ENCODE measurements at places on chromosomes 5 and 9.

- peaks cover 28% of the 10 kb centered on the region for H3K4me1 ChIP-seq
- H3K36me3 ChIP-seq, result no peaks in the 10 kb centered on the region
- peak overlapping the region; percentile 70 for H3K4me3 ChIP-seq
- H3K27ac ChIP-seq, result peak overlapping the region; percentile 93
Measured at GRCh38 chr9:129569502-129570449, 51.1 kb downstream of the C9orf50 start.

- H3K4me1 ChIP-seq, result peaks cover 7% of the 10 kb centered on the region
- no peaks in the 10 kb centered on the region for H3K36me3 ChIP-seq
- no peak overlapping the region for H3K4me3 ChIP-seq
- DNase-seq, result no peak
- H3K27ac ChIP-seq, result no peak overlapping the region
Measured at GRCh38 chr5:95043648-95044047, 241.2 kb downstream of the MCTP1 start.

DNA sequence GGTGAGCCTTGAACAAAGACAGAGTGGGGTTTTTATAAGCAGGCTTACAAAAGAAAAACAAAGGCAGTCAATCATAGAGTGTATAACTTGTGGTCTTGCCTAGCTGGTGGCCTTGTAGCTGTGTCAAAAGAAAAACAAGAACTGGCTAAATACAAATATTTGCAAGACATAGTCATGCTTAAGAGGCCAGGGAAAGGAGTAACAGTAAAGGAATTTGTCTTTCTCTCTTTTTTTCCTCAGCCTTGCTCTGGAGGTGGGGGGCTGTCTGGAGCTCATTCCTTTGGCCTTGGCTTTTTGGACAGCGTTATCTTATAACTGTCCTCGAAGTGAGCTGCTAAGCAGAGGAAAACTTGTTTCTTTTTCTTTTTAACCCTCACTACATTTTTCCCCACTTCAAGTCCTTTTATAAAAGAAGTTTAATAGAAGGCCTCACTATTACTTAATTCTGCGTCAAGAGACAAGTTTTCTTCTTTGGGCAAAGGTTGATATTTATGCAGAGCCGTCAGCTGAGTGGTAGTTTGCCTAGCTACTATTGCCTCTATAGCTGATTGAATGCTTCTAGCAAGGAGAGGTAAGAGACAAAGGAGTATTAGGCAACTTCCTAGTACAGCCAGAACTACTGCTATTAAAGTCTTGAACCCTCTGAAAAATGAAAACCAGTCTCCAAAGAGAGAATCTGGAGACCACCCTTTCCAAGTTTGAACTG, 14.3 kb downstream of the CEL start:
- peaks cover 3% of the 10 kb centered on the region for H3K36me3 ChIP-seq
- peaks cover 19% of the 10 kb centered on the region for H3K27me3 ChIP-seq
- H3K4me3 ChIP-seq, result no peak overlapping the region
- no peak for DNase-seq
- no peaks in the 10 kb centered on the region for H3K4me1 ChIP-seq
- H3K27ac ChIP-seq, result no peak overlapping the region

- no peak for DNase-seq
- H3K27ac ChIP-seq, result no peak overlapping the region
- H3K27me3 ChIP-seq, result no peaks in the 10 kb centered on the region
- peaks cover 1% of the 10 kb centered on the region for H3K4me1 ChIP-seq
- peaks cover 5% of the 10 kb centered on the region for H3K36me3 ChIP-seq
Measured at GRCh38 chr9:99811598-99812383, 9.9 kb upstream of the NR4A3 start.

GRCh38 chr9:96554326-96554725, 65.3 kb downstream of the CDC14B start:
- H3K4me3 ChIP-seq, result no peak overlapping the region
- DNase-seq, result no peak
- H3K27me3 ChIP-seq, result no peaks in the 10 kb centered on the region
- peaks cover 19% of the 10 kb centered on the region for H3K4me1 ChIP-seq
- H3K27ac ChIP-seq, result no peak overlapping the region
- peaks cover 3% of the 10 kb centered on the region for H3K36me3 ChIP-seq

DNA sequence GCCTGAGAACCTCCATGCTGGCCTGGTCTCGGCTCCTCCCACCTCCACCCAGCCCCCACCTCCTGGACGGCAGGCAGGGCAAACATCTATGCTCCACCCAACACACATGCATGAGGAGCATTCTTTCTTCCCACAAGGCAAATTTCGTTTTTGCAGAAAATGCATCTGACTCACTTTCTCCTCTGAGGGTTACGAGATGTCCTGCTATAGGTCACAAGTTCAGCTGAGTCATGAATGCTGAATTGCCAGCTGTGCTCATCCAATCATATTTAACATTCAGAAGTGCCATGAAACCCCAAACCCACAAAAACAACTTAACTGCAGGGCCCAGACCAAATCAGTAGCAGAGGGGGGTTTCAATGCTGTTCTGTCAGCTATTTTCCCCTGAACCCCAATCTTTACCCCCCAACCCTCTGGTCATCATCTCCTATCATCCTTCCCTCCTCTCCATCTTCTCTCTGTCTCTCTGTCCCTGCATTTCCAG, 39.0 kb upstream of the OSMR start:
- no peak for DNase-seq
- no peaks in the 10 kb centered on the region for H3K36me3 ChIP-seq
- peaks cover 2% of the 10 kb centered on the region for H3K4me1 ChIP-seq
- H3K4me3 ChIP-seq, result no peak overlapping the region
- H3K27me3 ChIP-seq, result no peaks in the 10 kb centered on the region

GRCh38 chr9:76772686-76773445, 8.6 kb downstream of the PCA3 start:
- no peak overlapping the region for H3K27ac ChIP-seq
- H3K4me1 ChIP-seq, result no peaks in the 10 kb centered on the region
- H3K36me3 ChIP-seq, result no peaks in the 10 kb centered on the region
- DNase-seq, result no peak

GRCh38 chr9:133707065-133707762, 30.9 kb downstream of the SARDH start:
- H3K4me3 ChIP-seq, result no peak overlapping the region
- no peaks in the 10 kb centered on the region for H3K4me1 ChIP-seq
- peaks cover 7% of the 10 kb centered on the region for H3K27me3 ChIP-seq
- DNase-seq, result no peak

DNA sequence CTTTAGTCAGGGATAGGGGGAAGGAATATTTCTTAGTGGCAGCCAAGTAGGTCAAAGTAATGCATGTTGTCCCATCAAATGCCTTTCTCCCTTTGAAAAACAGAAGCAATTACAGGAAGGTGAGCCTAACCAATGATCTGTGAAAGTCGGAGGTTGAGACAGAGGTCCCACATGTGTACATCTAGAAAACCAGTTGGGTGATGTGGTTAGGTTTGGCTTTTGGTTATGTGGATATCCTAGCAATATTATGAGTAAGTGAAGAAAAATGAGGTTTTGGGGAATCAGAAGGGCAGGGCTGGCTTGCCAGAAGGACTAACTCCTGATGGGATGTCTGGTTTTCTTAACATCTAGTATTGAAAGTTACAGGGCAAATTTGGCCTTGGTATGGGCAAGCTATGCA, 63.4 kb upstream of the PALM2AKAP2 start:
- no peak overlapping the region for H3K27ac ChIP-seq
- peaks cover 9% of the 10 kb centered on the region for H3K27me3 ChIP-seq
- no peak for DNase-seq
- no peaks in the 10 kb centered on the region for H3K4me1 ChIP-seq
- no peak overlapping the region for H3K4me3 ChIP-seq
- no peaks in the 10 kb centered on the region for H3K36me3 ChIP-seq

GRCh38 chr9:106799152-106799551, 63.8 kb upstream of the ZNF462 start:
- peaks cover 27% of the 10 kb centered on the region for H3K27me3 ChIP-seq
- H3K4me3 ChIP-seq, result no peak overlapping the region
- H3K36me3 ChIP-seq, result no peaks in the 10 kb centered on the region

- H3K27ac ChIP-seq, result no peak overlapping the region
- no peaks in the 10 kb centered on the region for H3K36me3 ChIP-seq
- no peak for DNase-seq
- peaks cover 38% of the 10 kb centered on the region for H3K27me3 ChIP-seq
Measured at GRCh38 chr9:14325147-14325546, 11.2 kb upstream of the NFIB start.

DNA sequence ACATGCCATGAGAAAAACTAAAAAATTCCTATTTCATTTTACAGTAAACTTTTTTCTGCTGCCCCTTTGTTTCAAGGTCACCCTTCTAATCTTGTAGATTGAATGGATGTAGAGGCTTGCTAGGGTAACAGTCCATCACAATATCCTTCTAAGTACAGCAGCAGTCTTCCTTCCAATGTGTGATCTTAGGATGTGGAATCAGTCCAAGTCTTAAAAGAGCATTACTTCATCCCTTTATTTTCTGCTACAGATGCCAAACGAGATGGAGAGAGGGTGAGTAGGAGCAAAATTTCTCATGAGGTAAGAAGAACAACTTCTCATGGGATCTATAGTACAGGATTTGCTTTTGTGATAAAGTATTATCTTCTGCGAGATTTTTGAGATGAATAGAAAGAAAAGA, 704 bp upstream of the IL33 start:
- H3K4me3 ChIP-seq, result no peak overlapping the region
- H3K36me3 ChIP-seq, result no peaks in the 10 kb centered on the region
- no peak overlapping the region for H3K27ac ChIP-seq
- H3K4me1 ChIP-seq, result peaks cover 7% of the 10 kb centered on the region
- no peak for DNase-seq

- H3K36me3 ChIP-seq, result no peaks in the 10 kb centered on the region
- no peak for DNase-seq
- H3K27me3 ChIP-seq, result no peaks in the 10 kb centered on the region
- no peak overlapping the region for H3K4me3 ChIP-seq
- H3K27ac ChIP-seq, result no peak overlapping the region
- H3K4me1 ChIP-seq, result no peaks in the 10 kb centered on the region
Measured at GRCh38 chr5:119031905-119032304, 39.0 kb upstream of the DMXL1 start.

DNA sequence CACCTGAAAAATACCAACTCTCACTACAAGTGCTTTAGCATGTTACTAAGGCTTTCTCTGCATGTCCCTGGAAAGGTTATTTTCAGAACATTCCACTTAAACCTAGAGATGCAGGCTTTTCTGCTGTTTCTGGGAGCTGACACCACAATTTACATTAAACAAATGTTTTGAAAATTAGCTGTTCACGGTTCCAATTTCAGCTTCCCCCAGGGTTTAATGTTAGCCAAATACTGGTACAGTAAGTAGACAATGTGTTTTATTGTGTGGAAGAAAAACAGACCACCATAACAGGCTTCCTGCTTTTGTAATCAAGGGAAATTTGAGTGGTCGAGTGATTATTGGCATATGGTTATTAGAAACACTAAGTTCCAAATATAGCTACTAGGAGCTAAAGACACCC, 32.0 kb downstream of the MACROH2A1 start:
- H3K4me3 ChIP-seq, result no peak overlapping the region
- no peak for DNase-seq

GRCh38 chr5:76943006-76943405, 9.8 kb upstream of the CRHBP start:
- DNase-seq, result no peak
- H3K36me3 ChIP-seq, result no peaks in the 10 kb centered on the region

DNA sequence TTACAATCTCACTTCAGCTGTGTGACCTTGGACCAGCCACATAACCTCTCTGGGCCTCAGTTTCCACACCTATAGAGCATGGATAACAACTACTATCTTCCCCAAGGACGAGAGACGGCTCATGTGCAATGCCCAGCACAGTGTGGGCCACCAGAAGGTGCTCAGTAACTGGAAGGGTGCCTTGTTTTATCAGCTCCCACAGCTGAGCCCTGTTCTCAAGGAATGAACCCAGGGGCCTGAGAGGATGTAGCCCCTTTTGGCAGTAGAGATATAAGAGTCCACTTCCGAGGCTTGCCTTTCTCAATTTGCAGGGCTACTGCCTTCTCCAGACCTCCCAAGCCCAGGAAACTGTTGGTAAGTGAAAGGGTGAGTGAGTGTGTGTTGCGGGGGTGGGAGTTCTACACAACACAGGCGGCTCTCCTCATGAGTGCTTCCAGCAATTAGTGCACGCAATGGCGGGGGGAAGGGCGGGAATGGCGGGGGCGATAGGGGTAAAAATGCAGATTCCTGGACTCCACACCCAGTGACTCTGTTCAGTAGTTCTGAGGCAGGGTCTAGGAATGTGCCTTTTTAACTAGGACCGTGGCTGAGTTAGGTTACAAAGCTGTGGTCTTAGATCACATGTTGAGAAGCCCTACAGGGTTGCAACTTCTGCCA, 185.1 kb downstream of the FSTL4 start:
- peaks cover 50% of the 10 kb centered on the region for H3K27me3 ChIP-seq
- DNase-seq, result no peak
- no peaks in the 10 kb centered on the region for H3K36me3 ChIP-seq
- H3K4me3 ChIP-seq, result no peak overlapping the region
- no peaks in the 10 kb centered on the region for H3K4me1 ChIP-seq

DNA sequence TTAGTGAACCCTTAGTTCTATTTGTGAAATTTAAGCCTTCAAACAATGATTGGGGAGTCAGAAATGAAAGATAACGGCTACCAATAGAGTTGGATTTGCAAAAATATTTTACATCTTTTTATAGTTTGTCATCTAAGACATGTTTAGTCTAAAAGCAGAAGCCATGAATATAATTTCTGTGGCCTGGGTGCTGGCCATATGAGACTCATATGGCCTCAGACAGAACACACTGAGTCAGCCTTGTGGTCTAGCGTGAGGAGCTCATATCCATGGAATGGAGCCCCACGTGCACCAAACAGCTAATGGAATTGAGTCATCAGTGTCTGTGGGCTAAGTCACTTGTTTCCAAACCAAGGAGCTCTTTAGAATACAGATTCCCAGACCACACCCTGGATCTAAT, 240.7 kb upstream of the NREP start:
- no peak for DNase-seq
- H3K4me3 ChIP-seq, result no peak overlapping the region
- no peaks in the 10 kb centered on the region for H3K27me3 ChIP-seq
- H3K4me1 ChIP-seq, result no peaks in the 10 kb centered on the region
- H3K27ac ChIP-seq, result no peak overlapping the region

DNA sequence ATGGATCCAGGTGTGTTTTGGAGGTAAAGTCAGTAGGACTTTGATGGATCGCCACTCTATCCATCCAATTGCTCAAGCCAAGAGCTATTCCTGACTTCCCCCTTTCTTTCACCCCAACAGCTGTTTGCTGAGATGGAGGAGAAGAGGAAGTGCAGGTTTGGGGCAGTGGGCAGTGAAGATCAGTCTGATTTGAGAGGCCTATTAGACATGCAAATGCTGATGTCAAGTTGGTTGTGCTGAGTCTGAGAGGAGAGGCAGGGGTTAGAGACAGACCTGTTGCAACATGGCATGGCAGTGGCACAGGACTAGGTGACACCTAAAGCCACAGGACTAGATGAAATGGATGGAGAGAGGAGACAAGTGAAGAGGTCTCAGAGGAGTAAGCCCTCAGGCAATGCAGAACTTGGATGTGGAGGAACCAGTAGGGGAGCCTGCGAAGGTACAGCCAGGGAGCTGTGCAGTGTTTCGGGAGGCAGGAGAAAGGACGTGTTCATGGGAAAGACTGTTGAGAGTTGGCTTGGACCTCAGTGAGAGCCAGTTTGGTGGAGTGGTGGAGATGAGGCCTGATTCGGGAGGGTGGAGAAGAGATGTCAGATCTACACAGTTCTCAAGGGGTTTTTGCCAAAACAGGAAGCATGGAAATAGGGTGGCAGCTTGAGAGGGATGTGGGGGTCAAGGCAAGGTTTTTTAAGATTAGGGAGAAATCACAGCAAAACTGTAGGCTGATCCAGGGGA, 175.0 kb downstream of the MACROH2A1 start:
- no peak overlapping the region for H3K27ac ChIP-seq
- H3K27me3 ChIP-seq, result peaks cover 33% of the 10 kb centered on the region
- H3K36me3 ChIP-seq, result no peaks in the 10 kb centered on the region
- no peak for DNase-seq
